ENCODE measurements at places on chromosomes 16 and 17. TPM values are rescaled to one million over a fixed set of nuclear protein-coding genes. Genes with fewer than 3 reads are reported as not detected.
A peak's percentile ranks its signal among the peaks of the same experiment; 100 is the strongest.

DNA sequence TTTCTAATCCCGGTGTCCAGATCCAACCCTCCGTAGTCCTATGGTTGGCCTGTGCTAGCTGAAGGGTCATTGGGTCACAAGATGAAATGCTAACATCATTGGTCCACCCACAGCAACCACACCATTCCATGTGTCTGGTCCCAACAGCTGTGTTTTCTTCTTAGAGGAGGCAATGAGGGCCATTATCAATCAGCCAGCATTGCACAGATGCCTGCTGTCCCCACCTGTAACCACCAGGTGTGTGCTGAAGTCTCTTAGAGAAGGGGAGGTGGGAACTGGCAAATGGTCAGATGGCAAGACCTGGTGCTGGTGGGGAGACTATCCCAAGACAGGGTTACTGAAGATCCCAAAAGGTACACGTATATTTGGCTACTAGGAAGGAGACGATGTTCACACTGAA, 37.4 kb downstream of the HIC1 start:
- no peak for DNase-seq

DNA sequence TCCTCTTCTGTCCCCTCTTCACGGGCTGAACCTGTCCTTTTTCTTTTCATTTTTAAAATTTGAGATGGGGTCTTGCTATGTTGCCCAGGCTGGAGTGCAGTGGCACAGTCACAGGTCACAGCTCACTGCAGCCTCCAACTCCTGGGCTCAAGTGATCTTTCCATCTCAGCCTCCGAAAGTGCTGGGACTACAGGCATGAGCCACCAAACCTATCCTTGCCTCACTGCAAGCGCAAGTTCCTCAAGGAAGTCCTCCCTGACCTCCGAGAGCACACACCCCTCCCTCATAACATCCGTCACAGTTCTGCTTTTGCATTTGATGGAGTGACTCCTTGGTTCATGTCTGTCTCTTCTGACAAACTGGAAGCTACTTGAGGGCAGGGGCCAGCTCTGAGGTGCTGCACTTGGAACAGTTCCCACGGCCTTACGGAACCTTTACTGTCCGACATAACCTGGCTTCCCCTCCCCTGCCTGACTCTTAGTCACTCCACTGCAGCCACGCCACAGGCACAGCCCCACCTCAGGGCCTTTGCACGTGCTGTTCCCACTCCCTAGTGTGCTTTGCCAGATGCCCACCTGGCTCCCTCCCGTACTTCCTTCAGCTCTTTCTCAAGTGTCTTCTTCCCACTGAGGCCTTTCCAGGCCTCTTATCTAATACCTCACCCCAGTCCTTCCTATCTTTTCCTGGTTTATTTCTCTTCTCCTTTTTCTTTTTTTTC, 4.4 kb downstream of the TBX6 start:
- DNase-seq: no peak

DNA sequence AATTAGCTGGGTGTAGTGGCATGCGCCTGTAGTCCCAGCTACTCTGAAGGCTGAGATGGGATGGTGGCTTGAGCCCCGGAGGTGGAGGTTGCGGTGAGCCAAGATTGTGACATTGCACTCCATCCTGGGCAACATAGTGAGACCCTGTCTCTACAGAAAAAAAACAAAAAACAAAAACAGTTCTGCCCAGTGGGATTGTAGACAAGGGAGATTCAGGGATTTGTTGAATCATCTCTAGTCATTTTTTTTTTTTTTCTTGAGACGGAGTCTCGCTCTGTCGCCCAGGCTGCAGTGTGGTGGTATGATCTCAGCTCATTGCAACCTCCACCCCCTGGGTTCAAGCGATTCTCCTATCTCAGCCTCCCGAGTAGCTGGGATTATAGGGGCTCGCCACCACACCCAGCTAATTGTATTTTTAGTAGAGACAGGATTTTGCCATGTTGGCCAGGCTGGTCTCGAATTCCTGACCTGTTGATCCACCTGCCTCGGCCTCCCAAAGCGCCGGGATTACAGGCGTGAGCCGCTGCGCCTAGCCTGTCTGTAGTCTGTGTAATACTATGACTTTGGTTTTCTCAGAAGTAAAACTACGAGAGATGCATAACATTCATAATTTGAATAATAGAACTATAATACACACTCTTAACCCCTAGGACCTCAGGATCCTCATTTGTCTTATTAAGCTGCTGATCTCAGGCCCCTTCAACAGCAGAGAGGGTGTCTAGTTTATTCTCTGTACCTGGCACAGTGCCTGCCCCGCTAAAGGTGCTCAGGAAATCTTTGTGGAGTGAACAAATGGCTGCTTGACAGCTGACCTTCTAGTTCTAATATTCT, 1.4 kb downstream of the TEN1 start:
- DNase-seq: no peak

- no peak for DNase-seq
Measured at GRCh38 chr16:55349867-55350266, 25.9 kb downstream of the IRX6 start.

- DNase-seq: no peak
Measured at GRCh38 chr16:4696172-4696904, 3.0 kb downstream of the NUDT16L1 start.

DNA sequence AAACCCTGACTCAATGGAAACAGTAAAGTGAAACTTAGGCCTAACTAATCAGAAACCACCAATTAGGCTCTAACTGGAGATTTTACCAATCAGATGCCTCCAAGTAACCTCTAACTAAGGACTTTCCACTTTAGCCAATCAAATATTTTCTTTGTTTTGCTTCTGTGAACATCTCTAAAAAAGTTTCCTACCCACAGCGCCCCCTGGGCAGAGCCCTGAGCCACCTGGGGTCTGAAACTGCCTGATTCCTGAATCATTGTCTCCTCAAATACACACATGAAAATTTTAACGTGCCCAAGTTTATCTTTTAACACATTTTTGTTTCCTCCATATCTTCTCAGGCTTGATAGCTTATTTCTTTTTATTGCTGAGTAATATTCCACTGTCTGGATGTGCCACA, 19.0 kb downstream of the ADAD2 start:
- DNase-seq: no peak

- no peak for DNase-seq
Measured at GRCh38 chr16:17451843-17452242, 18.9 kb downstream of the XYLT1 start.

GRCh38 chr17:4019275-4019674, 55.0 kb upstream of the ATP2A3 start:
- no peak for DNase-seq

GRCh38 chr16:15946257-15947044, 3.0 kb upstream of the ABCC1 start:
- DNase-seq: peak; percentile 49

DNA sequence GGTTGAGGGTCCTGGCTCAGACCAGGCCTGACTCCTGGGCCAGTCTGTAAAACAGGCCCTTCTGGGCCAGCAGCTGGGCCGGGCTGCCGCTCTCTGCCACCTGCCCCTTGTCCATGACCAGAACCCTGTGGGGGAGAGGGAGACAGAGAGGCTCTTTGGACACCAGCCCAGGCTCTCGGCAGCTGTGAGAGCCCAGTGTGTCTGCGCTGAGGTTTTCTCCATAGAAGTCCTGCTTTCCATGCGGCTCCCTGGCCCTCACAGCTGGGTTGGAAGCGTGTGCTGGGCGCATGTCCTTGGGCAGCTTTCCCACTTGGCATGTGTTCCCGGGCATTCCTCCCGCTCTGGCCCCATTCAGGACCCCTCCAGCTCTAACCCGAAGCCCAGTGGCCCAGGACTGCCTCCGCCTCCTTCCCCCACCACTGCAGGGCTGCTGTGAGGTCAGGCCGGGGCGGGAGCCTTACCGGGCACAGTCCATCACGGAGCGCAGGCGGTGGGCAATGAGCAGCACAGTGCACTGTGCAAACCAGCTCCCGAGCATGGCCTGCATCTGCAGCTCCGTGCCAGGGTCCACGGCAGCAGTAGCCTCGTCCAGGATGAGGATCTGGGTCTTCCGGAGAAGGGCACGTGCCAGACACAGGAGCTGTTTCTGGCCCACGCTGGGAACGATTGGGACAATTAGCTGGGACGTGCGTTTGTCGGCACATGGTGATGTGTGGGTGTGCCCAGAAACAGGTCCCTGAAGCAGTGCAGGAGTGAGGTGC, 73.0 kb downstream of the ABCC6 start:
- no peak for DNase-seq

Gene TNFRSF17
- not detected for total RNA-seq

Gene CCNF
- 54.5 TPM for total RNA-seq

Gene ZNF385C
- total RNA-seq: not detected

Gene LDHD
- 0.65 TPM for total RNA-seq
